ENCODE measurements at places on chromosomes 13 and 19. TPM values are rescaled to one million over a fixed set of nuclear protein-coding genes. Genes with fewer than 3 reads are reported as not detected.

Gene TNFSF9
- 1.3 TPM for total RNA-seq

DNA sequence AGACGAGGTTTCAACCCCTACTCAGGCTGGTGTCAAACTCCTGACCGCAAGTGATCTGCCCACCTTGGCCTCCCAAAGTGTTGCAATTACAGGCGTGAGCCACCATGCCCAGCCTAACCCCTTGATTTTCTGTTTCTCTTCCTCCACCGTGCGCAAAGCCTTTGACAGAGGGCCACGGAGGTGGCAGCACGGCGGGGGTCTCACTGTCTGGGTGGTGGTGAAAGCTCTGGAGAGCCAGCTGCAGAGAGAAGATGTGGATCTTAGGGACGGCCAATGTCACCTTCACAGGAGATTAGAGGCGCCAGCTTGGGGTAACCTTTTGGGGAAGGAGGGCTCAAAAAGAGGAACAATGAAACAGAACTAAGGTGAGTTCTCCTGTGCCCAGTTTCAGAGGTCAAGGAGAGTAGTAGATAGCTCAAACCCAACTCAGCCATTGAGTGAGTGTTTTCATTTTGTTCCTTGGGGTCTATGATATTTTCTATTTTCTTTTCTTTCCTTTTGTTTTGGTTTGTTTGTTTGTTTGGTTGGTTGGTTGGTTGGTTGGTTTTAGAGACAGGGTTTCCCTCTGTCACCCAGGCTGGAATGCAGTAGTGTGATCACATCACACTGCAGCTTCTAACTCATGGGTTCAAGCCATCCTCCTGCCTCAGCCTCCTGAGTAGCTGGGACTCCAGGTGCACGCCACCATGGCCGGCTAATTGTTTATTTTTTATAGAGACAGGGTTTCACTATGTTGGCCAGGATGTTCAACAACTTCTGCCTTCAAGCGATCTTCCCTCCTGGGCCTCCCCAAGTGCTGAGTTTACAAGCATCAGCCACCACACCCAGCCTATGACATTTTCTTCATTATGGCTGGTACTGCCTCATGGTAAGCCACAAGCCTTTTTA, 37.7 kb downstream of the GPR42 start:
- DNase-seq: no peak

DNA sequence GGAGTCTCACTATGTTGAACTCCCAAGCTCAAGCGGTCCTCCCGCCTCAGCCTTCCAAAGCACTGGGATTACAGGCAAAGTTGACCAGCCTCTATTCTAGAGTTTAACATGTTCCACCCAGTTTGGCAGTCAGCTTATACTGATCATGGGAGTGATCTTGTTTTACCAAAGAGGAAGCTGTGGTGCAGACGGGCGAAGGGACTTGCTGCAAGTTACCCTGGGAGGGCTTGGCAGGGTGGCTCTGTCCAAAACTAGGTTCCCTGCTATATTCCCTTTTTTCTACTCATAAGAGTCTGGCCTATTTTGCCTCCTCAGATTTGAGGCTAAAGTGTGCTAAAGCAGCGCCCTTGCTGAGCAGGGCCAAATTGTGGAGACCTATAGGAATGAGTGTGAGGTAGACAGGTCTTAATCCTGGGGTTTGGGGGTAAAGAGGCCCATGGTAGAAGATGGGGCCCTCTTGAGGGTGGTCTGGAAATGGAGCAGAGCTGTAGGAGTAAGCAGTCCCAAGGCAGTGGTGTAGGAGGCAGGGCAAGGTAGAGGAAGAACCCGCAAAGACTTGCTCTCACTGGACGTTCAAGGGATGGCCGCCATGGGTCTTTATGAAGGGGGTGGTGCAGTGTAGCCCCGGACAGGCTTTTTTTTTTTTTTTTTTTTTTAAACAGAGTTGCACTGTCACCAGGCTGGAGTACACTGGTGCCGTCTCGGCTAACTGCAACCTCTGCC, 3.3 kb downstream of the RPS19 start:
- DNase-seq: no peak

- no peak for DNase-seq
Measured at GRCh38 chr19:40613690-40614621, 12.8 kb downstream of the LTBP4 start.

DNA sequence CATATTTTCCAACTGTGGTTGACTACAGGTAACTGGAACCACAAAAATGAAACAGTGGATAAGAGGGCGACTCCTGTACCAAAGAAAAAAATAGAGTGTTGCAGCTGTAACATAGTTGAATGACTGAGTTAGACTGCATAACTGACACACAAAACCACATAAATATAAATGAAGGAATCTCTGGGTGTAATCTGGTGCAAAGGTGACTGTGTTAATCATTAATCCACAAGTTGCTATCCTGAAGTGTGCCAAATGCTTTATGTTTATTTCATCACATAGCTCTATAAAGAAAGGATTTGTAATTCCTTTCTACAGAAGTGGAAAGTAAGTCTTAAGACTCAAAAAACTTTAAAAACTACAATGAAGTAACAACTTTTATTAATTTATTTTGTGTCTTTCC, 6.0 kb upstream of the GJB2 start:
- no peak for DNase-seq

All from type B pancreatic cell (in vitro differentiated cells).